Activated CD4-positive, CD25-positive, alpha-beta regulatory T cell treated with anti-CD3 and anti-CD28 coated beads, Interleukin-2, amount 50 U/mL, for 24 hours (primary cell): ENCODE measurements at places on chromosomes 16 and 17.

DNA sequence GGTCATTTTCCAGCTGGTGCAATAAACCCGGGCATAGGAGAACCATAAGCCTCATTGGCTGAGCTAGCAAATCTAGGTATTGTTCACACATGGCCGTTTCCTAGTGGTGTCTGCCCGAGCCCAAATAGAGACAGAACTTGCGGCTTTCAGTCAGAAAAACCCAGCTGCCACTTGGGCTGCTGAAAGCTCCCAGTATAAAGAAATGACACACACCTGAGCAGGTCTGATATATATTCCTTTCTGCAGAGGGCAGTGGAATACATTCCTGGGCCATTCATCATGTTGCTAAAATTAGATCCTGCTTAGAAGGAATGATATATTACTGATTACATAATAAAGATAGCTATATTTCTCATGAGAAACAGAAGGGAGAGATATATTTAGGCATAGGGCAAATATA, 83.9 kb upstream of the IRX5 start:
- no peak for ATAC-seq

DNA sequence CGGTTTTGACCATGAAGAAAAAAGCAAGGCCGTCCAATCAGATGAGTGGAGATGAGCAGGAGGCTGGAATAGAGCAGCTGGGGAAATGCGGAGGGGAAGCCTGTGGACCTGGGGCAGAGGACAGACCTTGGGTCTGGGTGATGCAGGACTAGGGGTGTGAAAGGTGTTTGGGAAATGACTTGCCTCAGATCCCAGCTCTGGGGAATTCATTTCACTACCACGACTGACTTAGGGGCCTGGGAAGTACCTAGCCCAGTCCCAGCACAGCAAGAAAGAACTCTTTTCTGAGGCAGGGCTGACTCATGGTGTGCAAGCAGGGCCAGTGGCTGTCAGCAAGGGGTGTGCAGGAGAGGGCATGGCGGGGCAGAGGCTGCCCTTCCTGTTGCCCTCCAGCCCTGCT, 14.8 kb downstream of the DNAI2 start:
- ATAC-seq: peak; percentile 88

- peak; percentile 72 for ATAC-seq
Measured at GRCh38 chr17:75645889-75646637, 12.8 kb downstream of the SMIM5 start.

DNA sequence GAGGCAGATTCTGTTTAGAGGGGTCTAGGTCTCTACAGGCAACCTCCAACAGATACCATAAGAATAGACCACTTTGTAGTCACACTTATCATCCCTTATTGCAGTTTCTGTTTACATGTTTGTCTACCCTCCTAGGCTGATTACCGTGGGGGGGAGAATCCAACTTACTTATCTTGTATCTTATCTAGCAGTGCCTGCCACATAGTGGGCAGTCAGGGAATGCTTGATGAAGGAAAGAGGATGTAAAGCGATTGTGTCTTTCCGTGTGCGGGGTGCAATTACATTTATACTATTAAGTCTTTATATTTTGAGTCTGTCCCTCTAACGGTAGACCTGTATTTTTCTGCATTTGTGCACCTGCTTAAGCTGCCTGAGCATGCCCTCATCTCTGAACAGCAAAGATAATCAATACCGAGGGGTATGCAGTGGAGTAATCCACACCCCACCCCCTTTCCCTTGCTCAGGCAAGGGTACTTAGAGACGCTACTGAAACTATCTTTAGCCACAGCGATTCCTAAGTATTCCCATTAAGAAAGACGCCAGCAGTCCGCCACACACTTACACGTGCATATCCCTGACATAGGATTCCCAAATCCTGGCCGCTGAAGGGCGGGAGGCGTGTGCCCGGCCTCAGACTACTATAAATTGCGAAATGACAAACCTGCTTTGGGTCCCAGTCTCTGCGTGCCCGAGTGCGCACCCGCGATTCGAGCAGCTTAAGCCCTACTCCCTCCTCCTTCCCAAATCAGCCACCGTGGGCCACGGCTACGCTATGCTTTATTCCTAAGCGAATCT, 635 bp upstream of the AATF start:
- ATAC-seq: no peak

- ATAC-seq: no peak
Measured at GRCh38 chr17:2034157-2034556, 4.2 kb downstream of the DPH1 start.

DNA sequence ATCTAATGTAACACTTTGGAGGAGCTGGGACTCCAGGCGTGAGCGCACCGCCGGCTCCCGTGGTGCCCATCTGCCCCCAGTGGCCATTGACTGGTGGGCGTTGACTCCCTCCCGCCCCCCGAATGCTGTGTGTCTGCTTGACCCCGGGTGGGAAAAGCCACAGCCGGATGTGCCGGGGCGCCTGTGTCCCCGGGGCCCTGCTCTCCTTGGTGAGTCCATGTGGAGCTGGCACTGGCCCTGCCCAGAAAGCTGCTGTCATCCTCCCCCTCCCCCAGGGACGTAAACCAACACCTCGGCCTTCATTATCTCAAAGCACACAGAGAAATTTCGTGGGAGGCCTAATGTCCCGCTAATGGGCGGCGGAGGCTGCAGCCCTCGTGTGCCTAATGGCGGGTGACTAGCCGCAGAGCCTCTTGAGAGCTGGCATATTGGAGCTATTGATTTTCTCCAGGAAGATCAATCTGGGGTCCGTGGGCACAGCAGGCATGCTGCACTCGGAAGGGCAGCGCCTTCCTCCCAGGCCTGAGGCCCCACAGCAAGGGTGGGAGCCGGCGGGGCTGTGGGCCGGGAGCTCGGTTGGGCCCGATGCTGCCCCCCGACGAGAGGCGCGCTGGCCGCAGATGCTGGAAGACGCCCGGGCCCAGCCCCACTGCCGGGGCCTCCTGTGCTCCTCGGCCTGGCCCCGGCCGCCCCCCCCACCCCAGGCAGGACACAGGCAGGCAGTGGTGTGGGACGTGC, 4.0 kb upstream of the PERCC1 start:
- no peak for ATAC-seq

GRCh38 chr17:15412606-15413005, 54.8 kb downstream of the CDRT4 start:
- ATAC-seq: no peak

- peak; percentile 87 for ATAC-seq
Measured at GRCh38 chr16:2980227-2981176, at the start of gene PKMYT1. TSS of gene PKMYT1 (minus strand) at chr16:2980446. CDS start at chr16:2979657, 789 bp downstream.

DNA sequence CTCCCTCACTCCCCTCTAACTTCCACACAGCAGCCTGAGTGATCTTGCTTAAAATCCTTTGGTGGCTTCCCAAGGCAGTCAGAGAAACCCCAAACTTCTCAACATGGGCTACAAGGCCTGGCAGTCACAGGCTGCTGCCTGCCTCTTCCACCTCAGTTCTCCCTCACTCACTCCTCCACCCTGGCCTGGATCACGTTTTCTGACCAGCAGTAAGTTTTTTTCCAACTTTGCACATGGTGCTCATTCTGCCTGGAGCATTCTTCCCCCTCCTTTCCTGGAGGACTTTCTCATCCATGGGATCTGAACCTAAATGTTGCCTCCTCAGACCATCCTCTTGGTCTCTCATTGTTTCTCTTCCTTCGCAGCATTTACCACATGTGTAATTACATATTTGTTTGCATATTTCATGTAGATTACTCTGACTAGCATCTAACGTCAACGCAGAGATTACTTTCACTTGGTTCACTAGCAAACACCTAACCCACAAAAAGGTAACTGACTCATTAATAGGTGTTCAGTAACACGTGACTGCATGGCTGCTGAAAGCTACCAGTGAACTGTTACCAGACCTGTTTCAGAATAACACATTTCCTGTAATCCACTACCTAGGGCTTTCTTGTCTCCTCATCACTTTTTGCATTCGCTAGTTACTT, 17.1 kb downstream of the GNA13 start:
- ATAC-seq: peak; percentile 95

- peak; percentile 21 for ATAC-seq
Measured at GRCh38 chr17:49741009-49741691, 22.8 kb downstream of the FAM117A start.

GRCh38 chr17:75601057-75601987, 13.7 kb downstream of the MYO15B start:
- peak; percentile 63 for ATAC-seq

- no peak for ATAC-seq
Measured at GRCh38 chr16:21685034-21685455, 21.3 kb downstream of the OTOA start.

GRCh38 chr17:65018610-65019316, 37.8 kb downstream of the GNA13 start:
- no peak for ATAC-seq

DNA sequence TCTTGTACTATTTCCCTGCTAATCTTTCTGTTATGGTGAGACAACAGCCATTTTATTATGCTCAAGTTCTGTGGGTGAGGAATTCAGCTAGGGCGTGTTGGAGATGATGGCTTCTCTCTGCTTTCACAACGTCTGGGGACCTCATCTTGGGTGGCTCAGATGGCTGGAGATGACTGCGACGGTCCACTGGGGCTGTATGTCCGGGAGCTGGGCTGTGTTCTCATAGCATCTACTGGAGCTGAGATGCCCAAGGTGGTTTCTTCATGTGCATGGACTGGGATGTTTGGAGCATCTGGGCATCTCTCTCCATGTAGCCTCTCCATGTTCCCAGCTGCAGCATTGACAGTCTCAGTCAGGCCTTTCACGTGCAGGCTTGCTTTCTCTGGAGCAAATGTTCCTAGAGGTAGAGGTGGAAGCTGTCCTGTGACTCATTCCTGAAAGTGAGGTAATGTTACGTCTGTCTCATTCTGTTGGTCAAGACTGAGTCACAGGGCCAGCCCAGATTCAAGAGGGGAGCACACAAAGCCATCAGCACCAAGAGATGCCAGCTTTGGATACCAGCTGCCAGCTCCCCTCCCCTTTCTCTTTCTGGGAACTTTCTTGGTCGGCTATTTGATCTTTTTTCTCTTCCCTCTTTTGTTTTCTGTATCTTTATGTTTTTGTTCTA, 96.2 kb downstream of the RAP1GAP2 start:
- ATAC-seq: peak; percentile 41

- peak; percentile 55 for ATAC-seq
Measured at GRCh38 chr17:81902023-81902652, at the start of gene NPB. TSS of gene NPB (plus strand) at chr17:81902238. CDS start at chr17:81902278, 40 bp downstream.

DNA sequence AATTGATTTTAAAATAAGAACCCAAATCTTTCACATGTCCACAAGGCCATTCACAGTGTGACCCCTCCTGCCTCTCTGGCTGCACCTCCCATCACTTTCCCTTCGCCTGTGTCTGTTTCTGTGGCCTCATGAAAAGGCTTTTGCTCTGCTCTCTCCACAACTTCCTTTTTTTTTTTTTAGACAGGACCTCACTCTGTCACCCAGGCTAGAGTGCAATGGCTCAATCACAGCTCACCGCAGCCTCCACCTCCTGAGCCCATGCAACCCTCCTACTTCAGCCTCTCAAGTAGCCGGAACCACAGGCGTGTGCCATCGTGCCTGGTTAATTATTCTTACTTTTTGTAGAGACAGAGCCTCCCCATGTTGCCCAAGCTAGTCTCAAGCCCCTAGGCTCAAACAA, 197.1 kb downstream of the ABCC12 start:
- ATAC-seq: no peak

- ATAC-seq: no peak
Measured at GRCh38 chr17:78888941-78889518, 14.0 kb downstream of the CEP295NL start.

GRCh38 chr16:84891149-84891795, 71.5 kb downstream of the CRISPLD2 start:
- ATAC-seq: no peak

DNA sequence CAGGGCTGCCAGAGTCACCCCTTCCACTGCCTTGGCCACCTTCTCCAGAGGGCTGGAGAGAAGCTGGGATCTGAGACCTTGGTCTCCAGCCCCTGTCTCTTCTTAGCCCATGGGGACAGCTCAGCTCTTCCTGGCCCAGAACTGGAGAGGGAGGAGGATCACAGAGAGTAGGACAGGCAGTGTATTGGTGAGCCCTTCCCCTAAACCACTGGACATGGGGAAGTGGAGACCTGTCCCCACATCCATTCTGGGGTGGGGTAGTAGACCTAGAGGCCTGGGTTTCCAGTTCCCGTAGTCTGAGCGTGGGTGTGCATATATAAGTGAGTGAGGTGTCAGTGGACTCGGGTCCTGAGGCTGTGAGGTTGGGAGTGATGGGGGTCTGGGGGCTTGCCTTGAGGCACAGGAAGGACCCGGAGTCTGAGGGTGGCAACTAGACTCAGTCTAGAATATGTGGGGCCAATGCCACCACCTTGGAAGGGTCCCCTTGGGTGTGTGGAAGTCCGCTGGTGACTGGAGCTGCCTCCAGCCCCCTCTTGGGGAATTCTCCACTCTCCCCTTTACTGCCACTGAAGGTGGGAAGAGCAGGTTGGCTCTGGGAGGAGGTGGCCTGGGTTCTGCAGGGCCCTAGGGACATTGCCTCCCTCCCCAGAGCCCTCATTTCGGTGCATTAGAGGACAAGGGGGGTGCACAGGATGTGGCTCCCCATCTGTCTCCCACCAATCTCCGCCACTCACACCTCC, 19.9 kb downstream of the GJD3 start:
- no peak for ATAC-seq

GRCh38 chr17:42025191-42025579, 5.3 kb downstream of the NKIRAS2 start:
- ATAC-seq: no peak

- no peak for ATAC-seq
Measured at GRCh38 chr17:47207143-47208067, 1.7 kb upstream of the MYL4 start.

DNA sequence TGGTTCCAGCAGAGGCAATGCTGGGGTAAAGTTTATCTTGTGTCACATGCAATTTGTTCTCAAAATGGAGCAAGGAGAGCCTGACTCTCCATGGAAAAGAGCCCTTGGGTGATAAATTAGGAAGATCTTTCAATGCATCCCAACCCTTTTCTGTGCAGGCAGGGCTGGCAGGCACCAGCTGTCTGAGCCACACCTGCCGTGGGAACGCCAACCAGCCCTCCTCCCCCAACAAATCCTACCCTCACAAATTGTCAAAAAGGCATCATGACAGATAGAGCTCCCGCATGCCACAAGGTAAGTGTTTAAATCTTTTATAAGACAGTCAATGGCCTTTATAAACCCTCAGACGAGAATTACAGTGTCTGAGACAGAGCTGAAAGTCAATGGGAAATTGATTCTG, 418.5 kb upstream of the CDH5 start:
- ATAC-seq: no peak

DNA sequence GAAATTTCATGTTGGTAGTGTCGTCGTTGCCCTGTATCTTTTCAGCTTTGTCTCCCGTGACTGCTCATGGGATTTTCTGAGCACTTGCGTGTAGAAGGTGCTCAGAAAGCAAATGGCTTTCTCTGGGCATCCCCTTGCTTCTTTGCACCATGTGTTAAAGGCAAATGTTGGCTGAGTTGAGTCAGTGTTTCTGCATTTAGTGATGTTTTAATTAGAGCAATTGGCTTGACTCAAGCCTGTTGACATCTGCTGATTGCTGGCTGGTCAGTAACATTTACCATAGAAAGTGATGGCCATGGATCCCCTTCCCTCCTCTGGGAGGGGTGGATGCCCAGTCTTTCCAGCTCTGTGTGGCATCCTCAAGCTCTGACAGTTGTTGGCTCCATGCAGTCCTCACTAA, 187.2 kb upstream of the MPHOSPH6 start:
- ATAC-seq: no peak

GRCh38 chr17:68085771-68086381, 50.3 kb downstream of the KPNA2 start:
- ATAC-seq: peak; percentile 36

GRCh38 chr17:40509626-40510327, 8.4 kb upstream of the TNS4 start:
- ATAC-seq: no peak

- no peak for ATAC-seq
Measured at GRCh38 chr16:3599922-3600321, 11.5 kb downstream of the SLX4 start.
